ENCODE measurements at places on chromosomes 13 and 19. TPM values are rescaled to one million over a fixed set of nuclear protein-coding genes. Genes with fewer than 3 reads are reported as not detected.
A peak's percentile ranks its signal among the peaks of the same experiment; 100 is the strongest.

DNA sequence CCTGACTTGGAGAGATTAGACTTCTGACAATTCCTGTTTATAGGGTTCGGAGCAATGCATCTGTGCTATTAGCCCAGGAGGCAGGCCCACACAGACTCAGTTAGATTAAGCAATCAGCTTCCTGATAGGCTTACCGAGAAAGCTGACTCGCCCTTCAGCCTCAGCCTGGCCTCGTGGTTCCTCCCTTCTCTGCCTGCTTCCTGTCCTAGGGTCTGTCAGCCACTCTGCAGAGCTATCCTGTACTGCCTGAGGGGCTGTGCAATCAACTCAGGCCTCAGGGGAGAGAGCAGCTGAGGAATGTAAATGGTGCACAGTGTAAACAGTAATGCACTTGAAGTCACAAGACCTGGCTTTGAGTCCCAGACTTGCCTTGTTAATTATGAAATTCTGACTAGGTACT is 30.7 kb downstream of the HTR2A start:
- peak; percentile 5 for DNase-seq
- no peak overlapping the region for H3K4me3 ChIP-seq
- no peaks in the 10 kb centered on the region for H3K4me1 ChIP-seq
- no peaks in the 10 kb centered on the region for H3K36me3 ChIP-seq

Gene ZNF470
- total RNA-seq = 9.2 TPM

DNA sequence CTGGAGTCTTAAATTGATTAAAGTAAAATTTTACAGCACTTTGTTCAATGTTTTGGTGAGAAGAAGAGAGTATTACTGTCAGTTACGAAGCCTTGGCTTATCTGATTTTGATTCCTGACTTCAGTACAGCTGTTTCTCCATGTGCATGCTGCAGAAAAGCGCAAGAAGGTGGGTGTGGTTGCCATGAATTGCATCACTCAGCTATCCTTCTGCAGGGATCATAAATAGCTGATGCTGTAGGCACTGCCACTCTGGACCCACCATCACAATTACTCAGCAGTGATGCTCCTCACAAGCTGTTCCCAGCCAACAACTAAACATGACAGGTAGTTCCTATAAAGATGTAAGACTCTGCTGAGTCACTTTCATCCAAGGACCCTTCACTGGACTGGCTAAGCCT is 321.2 kb downstream of the IRS2 start:
- DNase-seq = no peak
- H3K4me3 ChIP-seq = no peak overlapping the region
- H3K4me1 ChIP-seq = no peaks in the 10 kb centered on the region
- no peak overlapping the region for H3K27ac ChIP-seq

GRCh38 chr13:34458756-34459715 is 483.0 kb upstream of the NBEA start:
- no peaks in the 10 kb centered on the region for H3K4me1 ChIP-seq
- DNase-seq = no peak
- H3K27ac ChIP-seq = no peak overlapping the region
- H3K36me3 ChIP-seq = no peaks in the 10 kb centered on the region
- H3K27me3 ChIP-seq = no peaks in the 10 kb centered on the region

GRCh38 chr13:111846391-111847159 is 220.4 kb upstream of the SOX1 start:
- H3K27ac ChIP-seq = no peak overlapping the region
- no peaks in the 10 kb centered on the region for H3K27me3 ChIP-seq
- no peaks in the 10 kb centered on the region for H3K4me1 ChIP-seq
- H3K4me3 ChIP-seq = no peak overlapping the region
- DNase-seq = no peak
- H3K36me3 ChIP-seq = no peaks in the 10 kb centered on the region

Gene CADM4
- 106 TPM for total RNA-seq

- H3K4me3 ChIP-seq = no peak overlapping the region
- H3K27ac ChIP-seq = no peak overlapping the region
- no peak for DNase-seq
- peaks cover 27% of the 10 kb centered on the region for H3K4me1 ChIP-seq
- H3K36me3 ChIP-seq = peaks cover 46% of the 10 kb centered on the region
Measured at GRCh38 chr19:14168993-14169392, 32.6 kb upstream of the ASF1B start.

DNA sequence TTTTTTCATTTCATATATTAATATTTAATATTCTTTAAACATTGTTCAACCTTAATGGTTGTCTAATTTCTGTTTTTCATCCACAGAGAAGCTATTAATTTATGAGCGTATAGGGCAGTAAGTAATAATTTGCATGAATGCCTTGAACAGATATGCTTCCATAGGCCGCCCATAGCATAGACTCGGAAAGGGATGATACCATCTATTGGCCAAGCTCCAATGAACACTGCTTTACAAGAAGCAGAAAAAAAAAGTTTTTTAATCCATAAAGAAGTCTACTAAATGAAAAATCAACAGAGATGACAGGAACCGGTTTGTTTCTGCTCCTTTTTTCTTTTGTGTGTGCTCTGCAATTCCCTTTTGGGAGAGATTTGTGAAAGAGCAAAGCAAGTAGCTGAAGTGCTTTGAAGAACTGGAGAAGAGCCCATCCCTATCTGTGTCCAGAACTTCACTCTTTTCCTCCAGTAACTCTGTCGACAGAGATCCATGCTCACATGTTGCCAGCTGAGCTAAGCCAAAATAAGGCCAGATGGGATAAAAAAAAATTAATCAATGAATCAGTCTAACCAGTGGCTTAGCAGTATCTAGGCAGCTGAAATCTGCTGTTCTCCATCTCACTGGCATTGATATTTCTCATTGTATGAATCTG is 215.9 kb upstream of the SOX21 start:
- no peaks in the 10 kb centered on the region for H3K4me1 ChIP-seq
- no peak overlapping the region for H3K4me3 ChIP-seq

- H3K4me3 ChIP-seq = no peak overlapping the region
- no peaks in the 10 kb centered on the region for H3K36me3 ChIP-seq
Measured at GRCh38 chr13:26822146-26822545, 61.6 kb upstream of the GPR12 start.

Gene VN1R2
- total RNA-seq = not detected

DNA sequence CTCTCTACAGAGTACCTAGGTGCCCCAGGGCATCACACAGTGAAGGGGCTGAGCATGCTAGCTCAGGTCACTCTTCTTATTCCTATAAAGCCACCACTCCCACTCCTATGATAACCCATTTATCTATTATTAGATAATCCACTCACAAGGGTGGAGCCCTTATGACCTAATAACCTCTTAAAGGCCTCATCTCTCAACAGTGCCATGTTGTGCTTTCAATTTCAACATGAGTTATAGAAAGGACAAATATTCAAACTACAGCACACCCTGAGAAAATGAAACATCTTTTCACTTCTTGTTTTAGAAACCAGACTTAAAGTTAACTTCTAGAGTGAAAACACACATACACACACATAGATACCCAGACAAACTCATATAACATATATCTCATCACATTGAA is 1494.9 kb upstream of the MIR17HG start:
- no peaks in the 10 kb centered on the region for H3K4me1 ChIP-seq
- no peaks in the 10 kb centered on the region for H3K27me3 ChIP-seq
- no peak overlapping the region for H3K4me3 ChIP-seq

DNA sequence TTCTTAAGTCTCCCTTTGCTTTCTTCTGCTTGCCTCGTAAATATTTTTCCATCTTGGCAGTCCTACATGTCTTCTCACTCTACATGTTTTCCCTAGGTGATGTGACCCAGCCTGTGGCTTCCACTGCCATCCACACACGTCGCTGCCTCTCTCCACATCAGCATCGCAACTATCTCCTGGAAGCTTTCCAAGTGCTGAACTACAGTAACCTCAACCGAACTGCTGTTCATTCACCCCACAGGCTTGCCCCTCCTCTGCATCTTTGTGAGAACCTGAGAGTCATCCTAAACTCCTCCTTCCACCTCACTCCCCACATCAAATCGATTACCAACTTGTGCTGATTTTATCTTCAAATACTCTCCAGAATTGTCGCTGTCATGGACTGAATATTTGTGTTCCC is 41.2 kb upstream of the USPL1 start:
- no peaks in the 10 kb centered on the region for H3K27me3 ChIP-seq
- H3K4me3 ChIP-seq = no peak overlapping the region
- peaks cover 25% of the 10 kb centered on the region for H3K4me1 ChIP-seq
- H3K36me3 ChIP-seq = no peaks in the 10 kb centered on the region

DNA sequence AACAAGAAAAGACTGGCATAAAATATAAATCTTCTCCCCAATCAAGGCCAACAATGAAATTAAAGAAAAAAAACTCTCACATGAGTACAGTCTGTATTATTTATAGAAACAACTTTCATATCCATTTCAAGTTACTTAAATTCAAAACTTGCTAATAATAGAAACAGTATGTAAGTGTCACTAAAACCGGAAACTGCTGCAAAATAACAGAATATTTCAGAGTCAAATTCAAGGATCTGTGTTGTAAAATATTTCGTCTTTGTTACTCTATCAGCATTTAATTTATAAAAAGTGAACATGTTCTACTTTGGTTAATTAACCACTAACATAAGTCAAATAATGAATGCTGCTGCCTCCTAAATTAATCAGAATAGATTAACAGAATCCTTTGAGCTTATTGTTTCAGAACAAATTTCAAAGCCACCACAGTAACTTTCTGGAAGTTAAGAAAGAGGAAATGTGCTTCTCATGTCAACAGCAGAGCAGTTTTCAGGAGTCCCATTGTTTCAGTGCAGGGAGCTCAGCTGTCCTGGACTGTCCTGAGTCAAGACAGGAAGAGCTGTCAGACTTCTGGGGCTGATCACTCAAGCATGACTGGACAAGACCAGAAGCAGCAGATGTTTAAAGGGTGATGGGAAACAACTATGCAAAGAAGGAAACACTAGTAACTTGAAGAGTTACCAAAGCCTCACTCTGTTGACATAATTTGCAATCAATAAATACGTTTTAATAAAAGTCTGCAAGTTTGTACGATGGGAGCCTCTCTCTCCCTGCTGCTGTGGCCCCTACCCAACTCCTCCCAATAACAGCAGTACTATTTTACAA is 76.9 kb downstream of the FOXO1 start:
- no peak overlapping the region for H3K4me3 ChIP-seq
- H3K27ac ChIP-seq = peak overlapping the region; percentile 72
- no peaks in the 10 kb centered on the region for H3K27me3 ChIP-seq
- peak; percentile 37 for DNase-seq
- no peaks in the 10 kb centered on the region for H3K36me3 ChIP-seq

DNA sequence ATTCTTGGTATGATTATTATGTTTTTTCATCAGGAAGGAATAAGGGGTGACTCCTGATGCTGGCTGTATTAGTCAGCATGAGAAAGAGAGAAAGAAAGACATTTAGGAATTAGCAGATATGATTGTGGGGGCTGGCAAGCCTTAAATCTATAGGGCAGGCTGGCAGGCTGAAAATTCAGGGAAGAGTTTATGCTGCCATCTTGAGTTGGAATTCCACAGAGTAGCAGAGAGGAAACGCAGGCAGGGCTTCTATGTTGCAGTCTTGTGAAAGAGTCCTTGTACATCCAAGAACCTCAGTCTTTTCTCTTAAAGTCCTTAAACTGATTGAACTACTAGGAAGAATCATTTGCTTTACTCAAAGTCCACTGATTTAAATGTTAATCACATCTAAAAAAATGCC is 262.7 kb upstream of the SLC10A2 start:
- H3K27ac ChIP-seq = no peak overlapping the region
- no peak for DNase-seq
- H3K36me3 ChIP-seq = no peaks in the 10 kb centered on the region

GRCh38 chr19:28794301-28794700 is 418.6 kb downstream of the UQCRFS1 start:
- no peaks in the 10 kb centered on the region for H3K36me3 ChIP-seq
- peaks cover 15% of the 10 kb centered on the region for H3K27me3 ChIP-seq
- no peak for DNase-seq
- H3K4me3 ChIP-seq = no peak overlapping the region
- no peak overlapping the region for H3K27ac ChIP-seq

DNA sequence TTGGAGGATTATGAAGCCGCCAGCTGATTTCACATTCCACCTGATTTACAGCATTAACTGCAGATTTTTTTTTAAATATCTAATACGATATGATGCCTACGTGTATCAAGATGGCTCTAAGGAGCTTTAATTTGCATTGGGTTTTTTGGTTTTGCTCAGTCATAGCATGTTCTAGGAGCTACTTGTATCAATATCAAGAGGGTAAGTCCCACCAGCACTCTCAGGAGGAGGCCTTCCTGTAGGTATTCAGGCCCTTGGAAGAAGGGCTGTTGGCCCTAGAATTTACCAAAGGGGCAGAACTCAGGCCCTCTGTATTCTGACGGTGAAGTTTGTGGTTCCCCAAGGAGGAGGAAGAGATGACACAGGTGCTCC is 97.2 kb upstream of the IPO5 start:
- no peak for DNase-seq
- H3K27me3 ChIP-seq = no peaks in the 10 kb centered on the region
- no peaks in the 10 kb centered on the region for H3K36me3 ChIP-seq
- no peak overlapping the region for H3K4me3 ChIP-seq
- no peaks in the 10 kb centered on the region for H3K4me1 ChIP-seq
- H3K27ac ChIP-seq = peak overlapping the region; percentile 66

- H3K4me3 ChIP-seq = no peak overlapping the region
- no peak overlapping the region for H3K27ac ChIP-seq
Measured at GRCh38 chr19:7852851-7853769, 21.1 kb downstream of the PRR36 start.

DNA sequence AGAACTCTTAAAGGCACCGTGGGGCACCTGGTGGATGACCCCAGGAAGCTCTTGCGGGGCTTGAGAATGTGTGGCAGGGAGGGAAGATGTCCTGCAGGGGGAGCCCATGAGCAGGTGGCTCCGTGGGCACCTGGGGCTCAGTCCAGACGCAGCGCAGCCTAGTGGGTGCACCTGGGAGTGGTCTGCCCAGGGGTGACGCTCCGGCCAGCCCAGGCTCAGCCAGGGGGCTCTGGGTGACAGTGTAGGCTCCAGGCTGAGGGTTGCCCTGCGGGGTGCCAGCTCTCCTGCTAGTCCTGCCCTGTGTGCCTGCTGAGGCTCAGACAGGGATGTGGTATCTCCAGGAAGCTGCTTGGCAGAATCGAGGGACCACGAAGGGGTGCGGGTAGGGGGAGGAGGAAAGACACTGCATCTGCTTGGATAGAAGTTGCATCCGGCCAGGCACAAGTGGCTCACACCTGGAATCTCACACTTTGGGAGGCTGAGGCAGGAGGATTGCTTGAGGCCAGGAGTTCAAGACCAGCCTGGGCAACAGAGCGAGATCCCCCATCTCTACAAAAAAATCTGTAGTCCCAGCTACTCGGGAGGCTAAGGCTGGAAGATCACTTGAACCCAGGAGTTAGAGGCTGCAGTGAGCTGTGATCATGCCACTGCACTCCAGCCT is 15.0 kb upstream of the PGLS start:
- H3K27me3 ChIP-seq = no peaks in the 10 kb centered on the region
- H3K36me3 ChIP-seq = peaks cover 28% of the 10 kb centered on the region
- DNase-seq = peak; percentile 52

Gene FAM124A
- total RNA-seq = 30.9 TPM

- no peaks in the 10 kb centered on the region for H3K4me1 ChIP-seq
- no peak for DNase-seq
- no peak overlapping the region for H3K4me3 ChIP-seq
- H3K27ac ChIP-seq = no peak overlapping the region
Measured at GRCh38 chr19:43839139-43839538, 12.0 kb downstream of the ZNF283 start.

GRCh38 chr19:51742789-51743188 is 8.9 kb downstream of the FPR1 start:
- no peak for DNase-seq
- no peak overlapping the region for H3K4me3 ChIP-seq
- no peaks in the 10 kb centered on the region for H3K36me3 ChIP-seq
- H3K27me3 ChIP-seq = no peaks in the 10 kb centered on the region
- H3K27ac ChIP-seq = no peak overlapping the region

Data from tibial nerve (tissue), 4 donors.